ENCODE measurements at places on chromosomes 16 and 17.

- peak; percentile 62 for DNase-seq
Measured at GRCh38 chr17:66018786-66019185, 173.1 kb downstream of the CEP112 start.

- no peak for DNase-seq
Measured at GRCh38 chr17:396788-397187, 44.2 kb upstream of the RPH3AL start.

DNA sequence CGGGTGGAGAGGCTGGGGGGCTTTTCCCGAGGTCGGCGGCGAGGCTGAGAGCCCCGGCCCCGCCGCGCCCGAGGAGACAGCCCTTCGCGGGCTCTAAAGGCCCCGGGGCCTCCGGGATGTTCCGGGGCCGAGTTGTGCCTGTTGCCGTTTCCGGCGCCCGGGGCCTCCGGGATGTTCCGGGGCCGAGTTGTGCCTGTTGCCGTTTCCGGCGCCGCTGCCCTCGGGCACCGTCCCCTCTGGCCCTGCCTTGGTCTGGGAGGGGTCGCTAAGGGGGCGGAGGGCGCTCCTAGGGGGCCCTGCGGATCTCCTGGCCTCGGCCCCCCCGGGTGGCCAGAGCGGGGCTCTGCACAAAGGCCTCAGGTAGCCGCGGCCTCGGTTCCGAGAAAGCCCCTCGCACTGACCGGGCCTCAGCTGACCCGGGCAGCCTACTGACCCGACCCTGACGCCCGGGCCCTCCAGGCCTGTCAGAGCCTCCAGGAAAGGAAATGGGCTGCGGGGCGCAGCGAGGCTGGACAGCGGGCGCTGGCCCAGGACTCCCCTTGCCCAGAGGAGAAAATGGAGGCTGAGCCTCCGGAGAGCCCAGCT, 24.2 kb downstream of the ACTG1 start:
- DNase-seq = no peak

DNA sequence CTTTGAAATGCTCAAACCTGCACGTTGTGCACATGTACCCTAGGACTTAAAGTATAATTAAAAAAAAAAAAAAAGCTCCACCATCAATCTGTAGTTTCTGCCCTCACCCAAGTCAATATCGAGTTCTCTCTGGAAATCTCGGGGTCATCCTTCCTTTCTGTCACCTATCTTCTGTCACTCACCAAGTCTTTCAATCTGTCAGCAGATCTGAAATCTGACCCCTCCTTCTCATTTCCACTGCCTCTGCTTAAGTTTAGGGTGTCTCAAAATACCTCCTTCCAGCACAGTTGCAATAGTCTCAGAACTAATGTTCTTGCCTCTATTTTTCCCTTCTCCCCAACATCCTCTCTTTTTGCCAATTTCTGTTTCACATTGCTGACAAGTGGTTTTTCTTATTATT, 32.3 kb downstream of the FTO start:
- DNase-seq = no peak

GRCh38 chr16:84307209-84307954, 12.7 kb downstream of the WFDC1 start:
- DNase-seq = no peak

DNA sequence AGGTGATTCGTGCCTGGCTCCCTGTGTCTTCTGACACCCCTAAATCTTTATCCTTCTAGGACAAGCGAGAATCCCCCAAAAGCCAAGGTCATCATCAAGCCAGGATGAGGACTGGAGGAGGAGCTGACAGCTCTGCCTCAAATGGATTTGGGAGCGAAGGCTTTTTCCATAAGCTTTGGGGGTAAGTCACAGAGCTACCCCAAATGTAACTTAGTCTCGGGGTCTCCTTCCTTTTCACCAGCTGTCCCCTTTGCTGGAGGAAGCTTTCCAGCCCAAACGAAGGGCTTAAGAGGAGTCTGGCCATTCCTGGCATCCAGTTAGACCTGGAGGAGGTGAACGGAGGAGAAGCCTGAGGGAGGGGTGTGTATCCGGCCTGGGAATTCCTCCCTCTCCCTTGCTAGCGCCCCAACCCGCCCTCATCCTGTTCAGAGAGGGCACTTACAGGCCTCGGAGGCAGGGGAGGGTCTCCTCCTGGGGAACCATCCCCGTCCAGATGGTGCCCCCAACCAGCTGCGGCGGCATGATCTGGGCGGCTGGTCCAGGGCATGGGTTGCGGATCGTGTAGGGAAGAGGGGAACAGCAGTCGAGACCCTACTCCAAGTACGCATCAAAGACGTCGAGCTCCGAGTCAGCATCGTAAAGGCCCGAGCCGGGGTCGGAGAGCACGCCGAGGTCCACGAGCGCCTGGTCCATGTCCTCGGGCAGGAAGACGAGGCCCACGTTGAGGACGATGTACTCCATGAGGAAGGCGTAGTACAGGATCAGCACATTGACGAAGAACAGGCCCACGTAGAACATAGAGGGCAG, 938 bp downstream of the DEXI start:
- DNase-seq = no peak

GRCh38 chr17:75783803-75784472, 668 bp upstream of the UNK start:
- DNase-seq = no peak

DNA sequence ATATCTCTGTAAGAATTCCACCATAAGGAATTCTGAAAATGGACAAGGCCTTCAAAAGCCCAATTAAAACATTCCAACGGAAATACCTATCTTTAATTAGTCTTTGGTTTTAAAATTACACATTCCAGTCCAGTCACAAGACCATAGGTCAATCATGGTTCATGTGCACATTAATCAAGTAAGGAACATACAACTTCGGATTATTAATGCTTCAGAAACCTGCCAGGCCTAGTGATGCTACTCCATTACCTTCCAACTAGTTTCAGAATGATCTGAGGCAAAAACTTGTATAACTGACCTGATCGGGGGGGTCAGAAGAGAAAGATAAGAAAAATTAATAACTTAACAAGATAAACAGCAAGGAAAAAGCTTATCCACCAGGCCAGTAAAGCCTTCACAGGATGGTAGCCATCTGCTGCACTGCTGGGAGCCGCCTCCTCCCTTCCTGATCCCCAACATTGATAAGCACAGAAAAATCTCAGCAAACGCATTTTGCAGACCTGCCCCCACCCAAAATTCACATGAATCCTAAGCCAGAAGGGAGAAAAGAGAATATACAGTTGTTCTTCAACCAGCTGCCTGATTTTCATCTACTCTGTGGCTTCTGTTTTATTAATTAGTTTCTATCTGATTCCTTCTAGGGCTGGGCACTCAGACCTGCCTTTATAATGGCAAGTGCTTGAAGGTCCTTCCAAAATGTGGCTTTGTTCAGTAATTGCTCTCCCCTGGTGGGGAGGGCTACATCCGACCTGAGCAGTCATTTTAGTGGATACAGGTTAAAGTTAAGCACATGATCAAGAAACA, 6.0 kb downstream of the SDR42E1 start:
- DNase-seq = no peak

DNA sequence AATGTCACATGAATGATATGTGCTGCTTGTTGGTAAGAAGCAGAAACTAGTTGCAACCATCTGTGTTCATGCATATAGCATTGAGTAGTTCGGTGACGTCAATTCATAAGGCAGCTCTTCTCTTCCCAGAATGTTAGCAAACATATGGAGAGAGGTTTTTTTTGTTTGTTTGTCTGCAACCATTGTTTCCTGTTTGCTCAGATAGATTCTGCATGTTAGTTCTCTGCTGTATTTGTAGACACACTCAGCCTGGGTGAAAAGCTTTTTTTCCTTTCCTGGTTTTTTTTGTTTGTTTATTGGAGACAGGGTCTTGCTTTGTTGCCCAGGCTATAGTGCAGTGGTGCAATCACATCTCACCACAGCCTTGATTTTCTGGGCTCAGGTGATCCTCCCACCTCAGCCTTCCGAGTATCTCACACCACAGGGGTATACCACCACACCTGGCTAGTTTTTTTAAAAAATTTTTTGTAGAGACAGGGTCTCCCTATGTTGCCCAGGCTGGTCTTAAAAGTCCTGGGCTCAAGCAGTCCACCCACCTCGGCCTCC, 16.7 kb downstream of the WSB1 start:
- DNase-seq = no peak

- no peak for DNase-seq
Measured at GRCh38 chr17:21823643-21824042, 131.3 kb downstream of the KCNJ18 start.
